ENCODE measurements at places on chromosomes 4 and X.

DNA sequence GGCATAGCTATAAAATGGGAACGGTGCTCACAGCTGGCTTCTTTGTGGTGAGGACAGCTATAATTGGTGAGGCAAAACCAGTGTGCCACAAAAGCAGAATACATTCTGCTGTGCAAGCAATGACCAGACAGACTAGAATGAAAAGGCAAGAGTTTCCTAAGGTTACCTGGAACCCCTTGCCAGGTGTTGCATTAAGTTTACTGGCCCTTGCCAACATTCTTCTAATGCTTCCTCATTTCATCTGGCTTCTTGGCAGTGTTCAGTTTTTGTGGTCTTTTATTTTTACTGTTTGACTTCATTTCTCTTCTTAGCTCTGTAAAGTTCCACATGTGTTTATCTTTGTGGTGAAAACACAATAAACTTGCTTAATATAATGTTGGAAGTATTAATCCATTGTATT is 131.4 kb downstream of the PTTG2 start:
- DNase-seq = no peak

- peak; percentile 47 for DNase-seq
Measured at GRCh38 chr4:5750946-5751665, 40.1 kb downstream of the EVC start.

DNA sequence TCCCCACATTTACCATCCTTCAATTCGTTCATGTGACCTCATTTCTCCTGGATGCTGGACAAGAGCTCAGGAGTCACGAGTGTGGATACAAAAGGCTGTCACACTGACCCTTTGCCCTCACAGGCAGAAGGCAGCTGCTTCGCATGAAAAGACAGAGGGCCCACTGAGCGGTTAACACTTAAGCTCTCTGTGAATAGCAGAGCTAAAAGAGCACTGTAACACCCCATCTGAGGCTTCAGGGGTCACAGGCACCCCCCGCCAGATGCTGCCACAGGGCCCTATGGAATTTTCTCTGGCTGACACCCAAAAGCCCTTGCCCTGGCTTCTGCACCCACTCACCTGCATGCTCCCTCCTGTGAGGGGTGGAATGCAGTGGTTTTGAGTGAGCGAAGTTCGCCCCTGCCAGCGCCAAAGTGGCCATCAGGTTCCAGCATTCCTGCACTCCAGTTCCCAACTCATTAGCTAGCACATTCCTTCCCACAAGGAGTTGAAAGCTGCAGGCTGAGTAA is 360.9 kb downstream of the PPP3CA start:
- peak; percentile 62 for DNase-seq

- peak; percentile 78 for DNase-seq
Measured at GRCh38 chr4:186554539-186554913, 841 bp downstream of the MTNR1A start.

DNA sequence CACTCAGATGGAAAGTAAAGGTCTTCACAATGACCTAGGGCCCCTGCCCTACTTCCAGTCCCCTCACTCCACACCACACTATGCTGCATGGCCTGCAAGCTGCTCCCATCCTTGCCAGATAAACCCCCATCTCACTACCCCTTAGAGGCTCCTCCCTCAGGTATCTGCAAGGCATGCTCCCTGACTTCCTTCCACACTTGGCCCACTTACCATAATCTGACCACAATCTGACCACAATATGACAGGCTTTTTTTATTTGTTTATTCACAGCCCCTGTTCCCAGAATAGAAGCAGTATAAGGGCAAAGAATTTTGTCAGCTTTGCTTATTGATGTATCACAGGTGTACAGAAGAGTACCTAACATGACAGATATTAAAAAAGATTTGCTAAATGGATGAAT is 124.7 kb downstream of the CAMK2D start:
- no peak for DNase-seq

- no peak for DNase-seq
Measured at GRCh38 chrX:130245441-130245840, 23.3 kb downstream of the ZNF280C start.

DNA sequence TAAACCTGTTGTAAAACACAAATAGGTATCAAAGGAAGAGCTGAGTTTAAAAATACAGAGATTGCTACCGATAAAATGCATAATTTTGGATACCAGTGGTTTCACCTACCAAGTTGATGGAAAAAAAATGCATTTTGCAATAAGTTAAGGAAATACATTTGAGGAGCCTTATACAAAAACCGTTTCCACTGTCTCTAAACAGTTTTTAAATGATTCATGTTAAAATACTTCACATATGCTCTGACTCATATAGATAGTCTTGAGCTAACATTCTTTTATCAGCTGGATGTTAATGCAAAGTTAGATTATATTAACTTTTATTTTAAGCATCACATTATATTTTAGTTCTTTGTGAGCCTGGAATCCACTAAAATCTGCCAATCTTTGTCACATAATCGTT is 50.6 kb upstream of the ANKRD17 start:
- no peak for DNase-seq

GRCh38 chr4:113756005-113756410 is 5.5 kb downstream of the CAMK2D start:
- DNase-seq = no peak

GRCh38 chr4:141133999-141134995 is 1.0 kb upstream of the RNF150 start:
- DNase-seq = no peak

DNA sequence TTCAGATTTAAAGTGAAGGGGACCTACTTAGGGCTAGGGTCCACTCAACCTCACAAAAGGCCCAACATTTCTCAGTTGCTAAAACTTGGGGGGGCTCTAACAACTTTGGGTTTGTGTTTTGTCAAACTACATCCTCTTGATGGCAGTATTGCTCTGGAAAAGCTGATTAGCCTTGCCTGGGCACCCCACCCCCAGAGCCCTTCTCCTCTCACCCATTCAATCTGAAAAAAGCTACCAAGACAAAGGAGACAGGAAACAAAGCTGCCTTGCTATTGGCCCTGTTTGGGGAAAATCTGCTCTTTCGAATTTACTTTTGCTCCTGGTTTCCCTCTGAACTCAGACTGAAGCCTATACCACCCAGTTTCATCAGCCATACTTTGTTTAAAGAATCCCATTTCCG is 195.2 kb upstream of the STK26 start:
- DNase-seq = peak; percentile 53

DNA sequence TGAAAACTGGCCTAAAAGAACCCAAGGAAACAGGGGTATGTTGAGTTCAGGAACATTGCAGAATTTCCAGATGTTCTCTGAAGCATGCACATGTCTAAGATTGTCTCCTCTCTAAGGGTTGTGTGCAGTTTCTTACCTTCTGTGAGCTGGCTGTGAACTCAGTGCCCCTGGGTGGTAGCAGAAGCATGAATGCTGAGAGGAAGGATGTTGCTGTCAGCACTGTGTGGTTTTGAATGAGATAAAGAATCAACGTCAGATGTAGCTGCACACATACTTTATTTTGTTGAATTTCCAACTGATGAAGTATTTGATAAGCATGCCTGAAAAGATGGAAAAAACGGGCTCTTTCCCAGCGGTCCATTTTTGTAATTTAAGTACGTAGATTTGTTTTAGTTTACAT is 23.8 kb upstream of the CD38 start:
- DNase-seq = no peak

- peak; percentile 84 for DNase-seq
Measured at GRCh38 chr4:184807797-184808712, 17.7 kb downstream of the ACSL1 start.

GRCh38 chr4:126241634-126242033 is 926.9 kb downstream of the FAT4 start:
- DNase-seq = no peak

DNA sequence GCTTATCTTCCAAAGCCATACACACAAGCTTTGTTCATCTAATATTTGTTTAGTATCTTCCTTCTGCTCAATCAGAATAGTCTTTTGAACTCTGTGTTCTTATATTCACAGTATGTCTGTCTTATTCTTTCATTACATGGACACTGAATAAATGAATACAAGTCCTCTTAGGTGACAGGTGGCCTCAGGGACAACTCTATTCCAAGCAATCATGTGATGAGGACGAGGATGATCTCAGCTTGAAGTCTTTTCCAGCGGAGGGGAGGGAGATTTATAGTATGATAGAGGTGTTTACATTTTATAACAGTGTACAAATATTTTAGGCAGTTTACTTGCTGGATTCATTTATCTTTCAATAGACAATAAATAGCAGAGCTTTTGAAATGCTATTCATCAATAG is 300.4 kb downstream of the NLGN4X start:
- DNase-seq = no peak

- no peak for DNase-seq
Measured at GRCh38 chr4:175906384-175906783, 94.3 kb upstream of the GPM6A start.

DNA sequence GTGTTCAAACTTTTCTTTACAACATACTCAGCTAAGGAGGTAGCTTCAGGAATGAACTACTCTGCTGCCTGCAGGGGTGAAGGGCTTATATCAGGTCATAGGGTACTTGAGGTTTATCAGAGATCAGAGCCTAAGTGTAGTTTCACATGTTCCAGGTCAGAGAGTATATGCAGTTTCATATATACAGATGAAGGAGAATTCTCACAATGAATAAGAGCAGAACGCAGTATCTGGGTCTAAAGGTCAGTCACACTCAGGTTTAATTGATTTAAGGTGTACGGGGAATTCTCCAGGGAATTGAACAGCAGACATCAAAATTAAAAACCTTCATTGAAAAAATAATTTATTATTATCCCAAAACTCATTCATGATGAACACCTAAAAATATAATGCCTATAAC is 700.6 kb downstream of the TECRL start:
- DNase-seq = no peak

DNA sequence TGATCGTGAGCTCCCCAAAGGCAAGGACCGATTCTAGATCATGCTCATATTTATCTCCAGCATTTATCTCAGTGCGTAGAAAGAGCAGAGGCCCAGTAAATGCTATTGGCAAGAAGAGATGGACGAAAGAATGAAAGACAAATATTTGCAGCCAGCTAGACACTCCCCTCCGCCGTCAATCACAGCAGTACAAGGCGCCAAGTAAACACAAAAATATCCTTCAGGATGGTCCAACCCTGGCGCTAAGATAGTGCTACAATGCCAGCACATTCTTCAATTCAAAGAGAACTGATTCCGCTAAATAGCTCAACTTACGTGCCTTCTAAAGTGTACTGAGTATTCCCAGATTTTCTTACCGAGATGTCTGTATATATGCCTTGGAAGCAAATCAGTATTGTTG is 114.5 kb downstream of the DDX53 start:
- DNase-seq = no peak

- DNase-seq = no peak
Measured at GRCh38 chr4:127284236-127284635, 348.5 kb upstream of the INTU start.

DNA sequence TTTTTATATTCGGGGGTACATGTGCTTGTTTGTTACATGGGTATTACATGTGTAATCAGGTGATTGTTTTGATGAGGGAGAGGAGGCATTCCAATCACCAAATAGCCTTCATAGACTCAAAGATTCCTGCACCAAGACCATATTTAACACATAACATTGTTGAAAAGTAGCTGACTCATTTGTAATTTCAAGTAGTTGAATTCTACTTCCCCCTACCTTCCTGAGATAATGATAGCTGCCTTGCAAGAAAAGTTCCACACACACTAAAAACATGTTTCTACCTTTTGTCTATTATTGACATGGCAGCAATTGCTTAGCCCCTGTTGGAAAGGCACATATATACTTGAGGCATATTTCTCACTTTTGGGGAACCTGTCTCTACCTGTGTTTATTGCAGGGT is 16.1 kb downstream of the PGAM4 start:
- no peak for DNase-seq

GRCh38 chr4:66429276-66429675 is 759.0 kb upstream of the EPHA5 start:
- DNase-seq = no peak

- peak; percentile 31 for DNase-seq
Measured at GRCh38 chr4:54100595-54101189, 729 bp downstream of the GSX2 start.

DNA sequence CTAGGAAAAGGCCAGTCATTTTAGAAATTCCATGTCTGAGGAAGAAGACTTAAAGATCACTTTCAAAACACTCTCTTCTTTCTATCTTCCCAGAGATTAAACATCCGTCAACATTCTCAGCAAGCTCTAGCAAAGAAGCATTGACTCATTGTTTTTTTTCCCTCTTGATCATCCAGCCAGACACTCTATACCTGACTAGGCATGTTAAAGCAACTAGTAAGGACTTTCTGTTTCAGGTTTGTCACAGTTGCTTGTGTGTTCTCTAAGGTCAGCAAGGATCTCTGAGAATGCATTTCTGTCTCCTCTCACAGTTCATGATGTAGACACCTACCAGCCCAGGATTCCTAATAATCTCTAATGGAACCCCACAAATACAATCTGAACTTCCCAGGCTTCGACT is 112.2 kb downstream of the IL13RA2 start:
- no peak for DNase-seq

DNA sequence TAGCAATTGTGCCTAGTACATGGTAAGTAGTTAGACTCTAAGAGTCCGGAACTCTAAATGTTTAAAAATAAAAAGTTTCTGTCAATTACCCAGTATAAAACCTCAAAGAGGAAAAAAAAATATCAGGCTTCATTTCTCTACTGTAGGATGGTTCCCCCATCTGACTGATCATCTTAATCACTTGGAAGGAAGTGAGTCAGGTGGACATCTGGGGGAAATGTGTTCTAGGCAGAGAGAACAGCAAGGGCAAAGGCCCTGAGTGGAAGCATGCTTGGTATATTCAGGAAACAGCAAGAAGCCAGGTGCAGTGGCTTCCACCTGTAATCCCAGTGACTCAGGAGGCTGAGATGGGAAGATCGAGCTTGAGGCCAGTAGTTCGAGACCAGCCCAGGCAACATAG is 2.9 kb upstream of the EIF1AX start:
- DNase-seq = no peak

DNA sequence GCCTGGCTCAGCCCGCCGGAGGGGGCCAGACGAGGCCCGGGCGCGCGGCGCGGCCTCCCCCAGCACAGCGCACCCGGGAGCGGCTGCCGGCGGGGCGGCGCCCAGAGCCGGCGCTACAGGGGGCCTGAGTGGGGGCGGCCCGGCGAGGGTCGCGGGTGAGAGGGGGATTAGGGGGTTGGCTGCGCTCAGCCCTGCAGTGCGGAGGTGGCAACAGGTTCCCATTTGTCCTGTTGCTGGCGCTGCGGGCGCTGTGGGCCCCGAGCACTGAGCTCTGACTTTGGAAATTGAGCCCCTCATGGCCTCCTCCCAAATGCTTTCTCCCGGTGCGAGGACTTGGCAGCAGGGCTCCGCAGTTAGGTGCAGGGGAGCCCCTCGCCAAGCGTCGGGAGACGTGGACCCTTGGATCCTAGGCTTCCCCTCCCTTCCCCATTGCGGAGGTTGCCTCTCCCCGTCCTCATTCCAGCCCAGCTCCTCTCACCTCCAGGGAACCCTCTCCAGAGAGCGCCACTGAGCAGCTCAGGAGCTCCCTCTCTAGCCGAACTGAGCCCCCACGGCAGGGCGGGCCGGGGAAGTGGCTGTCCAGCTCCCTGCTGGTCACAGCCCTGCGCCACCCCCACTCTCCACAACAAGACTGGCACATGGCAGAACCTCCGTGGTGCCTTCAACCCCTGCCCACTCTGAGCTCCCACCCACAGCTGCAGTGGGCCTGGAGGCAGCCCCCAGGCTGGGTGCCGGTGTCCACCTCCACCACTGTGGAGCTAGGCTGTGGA is 2.5 kb upstream of the DUSP9 start:
- DNase-seq = peak; percentile 43

GRCh38 chrX:86460760-86461159 is 312.5 kb downstream of the DACH2 start:
- no peak for DNase-seq
